ENCODE measurements at places on chromosomes 16 and 17.

GRCh38 chr16:81929841-81930240 is 81.4 kb downstream of the SDR42E1 start:
- DNase-seq: no peak

DNA sequence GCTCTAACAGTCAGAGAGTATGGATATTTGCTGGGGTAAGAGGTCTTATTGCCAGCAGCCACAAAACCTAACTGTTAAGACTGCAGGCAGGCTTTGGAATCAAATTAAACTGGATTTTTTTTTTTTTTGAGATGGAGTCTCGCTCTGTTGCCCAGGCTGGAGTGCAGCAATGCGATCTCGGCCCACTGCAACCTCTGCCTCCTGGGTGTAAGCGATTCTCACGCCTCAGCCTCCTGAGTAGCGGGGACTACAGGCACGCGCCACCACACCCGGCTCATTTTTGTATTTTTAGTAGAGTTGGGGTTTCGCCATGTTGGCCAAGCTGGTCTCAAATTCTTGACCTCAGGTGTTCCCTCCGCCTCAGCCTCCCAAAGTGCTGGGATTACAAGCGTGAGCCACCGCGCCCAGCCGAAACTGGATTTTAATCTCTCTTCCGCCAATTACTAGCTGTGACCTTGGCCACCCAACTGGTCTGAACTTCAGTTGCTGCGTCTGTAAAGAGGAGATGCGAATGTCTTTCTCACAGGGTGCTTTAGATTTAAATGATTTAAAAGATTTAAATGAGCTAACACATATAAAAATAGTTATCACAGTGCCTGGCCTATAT is 842 bp downstream of the MRPL10 start:
- DNase-seq: no peak

- no peak for DNase-seq
Observed at GRCh38 chr17:14744761-14745473, 444.0 kb downstream of the HS3ST3B1 start.

- no peak for DNase-seq
Observed at GRCh38 chr16:86382067-86382773, 128.1 kb upstream of the FOXF1 start.

GRCh38 chr16:27818246-27818645 is 245.3 kb downstream of the GSG1L start:
- no peak for DNase-seq

DNA sequence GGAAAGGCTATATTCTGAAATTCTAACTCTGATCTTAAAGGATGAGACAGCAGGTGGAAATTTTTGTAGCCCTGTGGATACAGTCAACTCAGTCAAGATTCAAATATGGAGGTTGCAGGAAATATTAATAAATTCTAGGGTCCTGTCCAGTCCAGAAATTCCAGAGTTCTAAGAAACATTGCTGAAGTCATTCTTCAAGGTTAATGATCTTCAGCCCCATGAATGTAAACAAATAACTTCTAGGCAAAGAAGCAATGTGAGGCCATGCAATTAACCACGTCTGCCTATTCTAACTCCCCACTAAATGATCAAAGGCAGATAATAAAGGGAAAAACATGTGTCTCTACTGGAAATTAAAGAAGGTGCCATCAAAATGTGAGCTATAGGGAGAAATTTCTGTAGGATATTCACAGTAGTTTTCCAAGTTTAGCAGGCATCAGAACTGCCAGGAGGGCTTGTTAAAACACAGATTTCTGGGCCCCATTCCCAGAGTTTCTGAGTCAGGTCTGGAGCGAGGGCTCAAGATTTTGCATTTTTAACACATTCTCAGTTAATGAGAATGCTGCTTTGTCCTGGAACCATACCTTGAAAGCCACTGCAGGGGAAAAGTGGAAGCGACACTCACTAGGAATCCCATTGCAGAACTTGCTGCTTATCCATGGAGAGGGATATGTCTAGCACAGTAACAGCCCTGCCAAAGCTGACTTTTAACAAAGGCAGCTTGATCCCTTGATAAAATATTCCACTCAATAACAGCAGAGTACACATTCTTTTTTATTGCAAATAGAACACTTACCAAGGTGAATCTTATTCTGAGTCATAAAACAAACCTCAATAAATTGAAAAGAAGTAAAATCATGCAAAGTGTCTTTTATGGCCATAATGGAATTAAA is 61.8 kb downstream of the DNAH3 start:
- no peak for DNase-seq

GRCh38 chr16:11676799-11677198 is 8.5 kb downstream of the SNN start:
- no peak for DNase-seq

DNA sequence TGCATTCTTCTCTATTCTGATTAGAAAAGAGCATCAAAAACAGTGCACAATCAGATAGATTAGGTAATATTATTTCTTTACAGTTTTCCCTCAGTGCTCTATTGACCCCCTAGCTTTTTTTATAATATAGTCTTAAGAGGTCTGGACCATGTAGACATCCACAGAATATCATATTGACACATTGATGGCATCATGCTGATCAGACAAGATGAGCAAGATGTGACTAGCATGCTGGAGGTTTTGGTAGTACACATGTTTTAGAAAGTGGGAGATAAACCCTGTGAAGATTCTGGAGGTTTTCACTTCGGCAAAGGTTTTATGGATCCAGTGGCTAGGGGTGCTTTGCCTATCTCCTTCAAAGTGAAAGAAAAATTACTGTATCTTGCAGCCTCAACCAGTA is 2.8 kb upstream of the ABCA8 start:
- no peak for DNase-seq

- DNase-seq: no peak
Observed at GRCh38 chr17:38590988-38591758, 14.6 kb downstream of the SRCIN1 start.

GRCh38 chr16:70438585-70438968 is 323 bp downstream of the ST3GAL2 start:
- DNase-seq: no peak

- DNase-seq: no peak
Observed at GRCh38 chr16:23252310-23252709, 49.8 kb upstream of the SCNN1B start.

GRCh38 chr16:73016488-73016830 is 31.5 kb downstream of the ZFHX3 start:
- no peak for DNase-seq

GRCh38 chr16:69315486-69316311 is 4.5 kb downstream of the VPS4A start:
- DNase-seq: no peak

- DNase-seq: no peak
Observed at GRCh38 chr17:33766721-33767120, 473.6 kb upstream of the ASIC2 start.
